Stimulated activated CD8-positive, alpha-beta memory T cell treated with anti-CD3 and anti-CD28 coated beads, Interleukin-12 subunit alpha, Interleukin-12 subunit beta, amount 100 ng/mL, for 4 hours (primary cell): ENCODE measurements at places on chromosomes 2 and 18.
A peak's percentile ranks its signal among the peaks of the same experiment; 100 is the strongest.

GRCh38 chr18:13878857-13879256, 36.5 kb downstream of the MC2R start:
- DNase-seq = no peak

DNA sequence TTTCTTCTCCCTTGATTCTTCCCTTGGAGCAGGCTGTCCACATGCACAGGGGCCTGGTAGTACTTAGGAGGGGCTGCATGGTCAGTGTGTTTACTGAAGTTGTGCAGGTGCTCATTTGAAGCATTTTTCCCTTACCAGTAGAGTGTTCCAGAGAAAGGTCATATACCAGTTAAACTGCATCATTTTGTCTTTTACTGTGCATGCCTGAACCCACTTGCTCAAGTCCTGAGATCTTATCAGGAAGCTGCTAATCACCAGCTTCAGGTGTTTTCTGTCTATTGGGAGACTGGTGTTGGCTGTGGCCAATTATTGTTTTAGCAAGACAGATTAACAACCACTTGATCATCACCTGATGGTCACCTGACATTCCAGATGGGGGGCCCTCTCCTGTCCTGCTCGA, 676.6 kb downstream of the DPP10 start:
- no peak for DNase-seq

GRCh38 chr2:74515981-74516633, 1.9 kb downstream of the TLX2 start:
- peak; percentile 57 for DNase-seq

DNA sequence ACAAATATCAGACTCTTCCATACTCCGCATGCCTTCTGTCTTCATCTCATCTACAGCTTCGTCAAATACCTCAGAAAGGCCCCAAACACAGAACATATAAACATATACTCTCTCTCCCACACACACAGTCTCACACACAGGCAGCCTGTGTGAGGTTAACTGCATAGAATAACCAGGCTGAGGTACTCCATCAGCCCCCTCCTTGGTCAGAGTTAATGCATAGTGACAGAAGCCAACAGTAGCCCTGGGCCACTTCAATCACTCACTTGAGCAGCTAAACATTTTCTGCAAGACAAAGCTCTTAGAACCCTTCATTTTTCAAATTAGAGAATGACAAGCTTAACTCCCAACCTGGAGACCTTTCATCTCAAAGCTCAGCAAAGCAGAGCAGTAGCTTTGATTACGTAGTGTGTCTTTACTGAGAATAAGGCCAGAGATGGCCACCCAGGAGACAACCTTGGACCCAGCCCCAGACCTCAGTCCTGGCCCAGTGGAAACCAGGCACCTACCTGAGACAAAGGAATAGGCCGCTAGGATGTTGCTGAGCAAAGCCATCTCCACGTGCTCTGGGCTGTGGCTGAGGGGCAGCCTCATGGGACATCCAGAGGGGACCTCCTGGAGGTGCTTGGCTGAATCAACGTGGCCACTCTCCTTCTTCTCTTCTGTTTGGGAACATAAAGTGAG, 43.0 kb downstream of the EVA1A start:
- no peak for DNase-seq

GRCh38 chr2:205428811-205429210, 253.5 kb upstream of the NRP2 start:
- DNase-seq = no peak

GRCh38 chr2:44360749-44361329, 455 bp downstream of the PREPL start:
- no peak for DNase-seq

DNA sequence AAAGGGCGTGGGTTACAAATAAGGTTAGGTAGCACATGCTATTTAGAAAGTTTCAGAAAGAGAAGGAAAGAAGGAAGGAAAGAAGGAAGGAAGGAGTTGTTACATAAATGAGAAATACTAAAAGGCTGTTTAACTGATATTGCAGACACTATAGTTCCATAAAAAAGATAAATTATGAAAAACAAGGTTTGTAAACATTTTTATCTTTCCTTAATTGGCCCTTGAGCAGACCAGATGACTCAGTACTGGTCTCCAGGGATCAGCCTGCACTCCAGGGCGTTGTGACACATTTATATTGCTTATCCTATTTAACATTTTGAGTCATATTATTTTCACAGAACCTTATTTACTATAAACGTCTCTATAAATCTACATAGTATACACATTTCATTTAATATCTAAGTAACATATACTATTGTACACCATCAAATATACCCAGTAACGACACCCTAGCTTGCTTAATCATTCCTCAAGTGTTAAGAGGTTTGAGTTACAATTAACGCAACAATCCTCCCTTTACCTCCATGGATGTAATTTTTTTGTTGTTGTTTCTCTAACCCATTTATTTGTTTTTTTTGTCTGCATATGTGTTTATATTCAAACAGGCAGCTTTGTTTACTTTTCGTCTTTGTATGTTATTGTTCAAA, 2.8 kb upstream of the RAB31 start:
- DNase-seq = no peak

- no peak for DNase-seq
Observed at GRCh38 chr18:76371301-76372203, 123.5 kb downstream of the ZNF516 start.

GRCh38 chr2:6506859-6507258, 358.8 kb downstream of the CMPK2 start:
- DNase-seq = no peak

DNA sequence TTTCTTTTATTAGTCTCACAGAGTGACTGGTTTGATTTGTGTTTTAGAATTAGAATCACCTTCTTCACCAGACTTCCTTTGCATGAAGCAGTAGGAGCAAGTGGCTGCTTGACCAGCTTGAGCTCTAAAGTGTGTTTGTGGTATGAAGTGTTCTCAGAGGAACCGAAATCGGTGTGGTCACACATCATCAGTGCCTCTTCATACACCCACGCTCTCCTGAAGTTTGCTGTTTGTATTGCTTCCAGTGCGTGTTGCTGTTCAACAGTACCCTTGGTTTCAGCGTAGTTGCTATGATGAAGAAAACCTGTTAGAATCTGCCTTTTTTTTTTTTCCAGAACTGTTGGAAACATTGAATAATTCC, 77.9 kb downstream of the LIMS1 start:
- DNase-seq = no peak

GRCh38 chr2:52077159-52077558, 1045.2 kb upstream of the NRXN1 start:
- DNase-seq = no peak

- no peak for DNase-seq
Observed at GRCh38 chr18:63449426-63449825, 27.1 kb upstream of the VPS4B start.

DNA sequence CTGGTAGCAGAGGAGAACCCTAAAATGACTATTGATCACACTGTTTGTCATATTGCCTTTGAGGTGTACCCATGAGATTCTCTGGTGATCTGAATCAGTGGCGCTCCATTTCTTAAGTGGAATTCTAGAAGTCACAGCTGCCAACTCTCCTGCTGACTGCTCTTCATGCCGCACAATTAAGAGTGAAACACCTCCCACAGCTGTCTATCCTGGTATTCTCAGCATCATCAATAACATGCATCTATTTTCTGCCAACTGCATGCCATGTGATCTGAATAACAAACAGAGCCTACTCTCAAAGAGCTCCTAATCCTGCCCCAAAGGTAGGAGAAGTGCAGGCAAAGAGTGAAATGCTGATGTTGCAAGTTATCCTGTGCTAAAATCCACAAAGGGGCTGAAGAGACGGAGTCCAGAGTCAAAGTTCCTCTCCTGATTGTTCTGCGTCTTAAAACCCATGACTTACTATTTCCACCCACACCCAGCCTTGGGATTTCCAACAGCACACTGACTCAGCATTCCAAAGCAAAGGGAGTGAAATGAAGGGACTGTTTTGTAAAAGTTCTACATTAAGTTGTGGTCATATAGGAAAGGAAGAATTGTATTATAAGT, 13.7 kb upstream of the DAPL1 start:
- no peak for DNase-seq

DNA sequence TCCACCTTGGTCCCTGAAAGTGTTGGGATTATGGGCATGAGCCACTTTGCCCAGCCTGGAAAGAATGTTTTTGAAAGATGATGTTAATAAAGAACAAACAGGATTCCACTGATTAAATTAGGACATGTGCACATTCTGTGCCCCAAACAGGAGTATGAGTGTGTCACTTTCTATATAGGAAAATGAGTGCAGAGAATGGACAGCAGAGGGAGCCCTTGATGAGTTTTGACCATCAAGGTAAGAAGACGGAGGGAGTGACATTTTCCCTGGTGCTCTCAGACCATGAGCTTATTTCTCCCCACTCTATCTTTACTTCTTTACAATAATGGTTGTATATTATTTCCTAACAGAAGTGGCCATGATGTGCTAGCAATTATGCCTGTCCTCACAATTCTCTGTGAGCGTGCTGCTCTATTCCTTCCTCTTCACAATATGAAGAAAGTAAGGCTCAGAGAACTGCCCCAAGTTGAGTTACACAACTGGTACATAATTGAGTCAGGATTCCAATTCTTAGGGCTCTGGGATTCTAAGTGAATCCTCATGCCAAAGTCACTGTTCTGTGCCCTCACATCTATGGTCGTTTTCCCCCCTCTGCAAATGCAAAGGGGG, 20.6 kb downstream of the RPL37A start:
- no peak for DNase-seq

DNA sequence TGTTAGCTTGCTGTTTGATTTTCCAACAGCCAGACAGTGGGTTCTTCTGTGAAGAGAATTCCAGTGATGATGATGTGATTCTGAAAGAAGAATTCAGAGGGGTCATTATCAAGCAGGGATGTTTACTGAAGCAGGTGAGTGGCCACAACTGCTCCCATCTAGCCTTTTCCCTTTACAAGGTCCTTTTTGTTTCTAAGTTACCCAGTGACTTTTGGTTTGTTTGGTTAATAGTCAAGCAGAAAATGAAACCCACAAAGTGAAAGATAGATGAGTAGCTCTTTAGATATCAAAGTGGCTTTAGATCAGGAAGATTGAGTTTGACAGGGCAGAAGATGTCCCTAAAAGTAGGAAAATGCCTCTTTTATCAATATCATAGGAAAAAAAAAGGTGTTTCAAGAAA, 23.3 kb downstream of the PLEK start:
- DNase-seq = no peak

DNA sequence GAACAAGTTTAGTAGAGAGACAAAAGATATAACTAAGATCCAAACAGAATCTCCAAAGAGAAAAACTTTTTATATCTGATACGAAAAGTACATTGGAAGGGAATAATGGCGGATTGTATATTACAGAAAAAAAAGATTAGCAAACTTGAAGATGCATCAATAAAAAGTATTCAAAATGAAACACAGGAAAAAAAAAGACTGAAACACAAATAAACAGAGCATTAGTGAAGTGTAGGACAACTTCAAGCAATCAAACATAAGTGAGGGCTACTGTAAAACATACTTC, 41.1 kb upstream of the MYCN start:
- no peak for DNase-seq

GRCh38 chr18:27428716-27429475, 243.8 kb upstream of the CHST9 start:
- no peak for DNase-seq

- no peak for DNase-seq
Observed at GRCh38 chr18:24055878-24056277, 41.3 kb downstream of the TTC39C start.

DNA sequence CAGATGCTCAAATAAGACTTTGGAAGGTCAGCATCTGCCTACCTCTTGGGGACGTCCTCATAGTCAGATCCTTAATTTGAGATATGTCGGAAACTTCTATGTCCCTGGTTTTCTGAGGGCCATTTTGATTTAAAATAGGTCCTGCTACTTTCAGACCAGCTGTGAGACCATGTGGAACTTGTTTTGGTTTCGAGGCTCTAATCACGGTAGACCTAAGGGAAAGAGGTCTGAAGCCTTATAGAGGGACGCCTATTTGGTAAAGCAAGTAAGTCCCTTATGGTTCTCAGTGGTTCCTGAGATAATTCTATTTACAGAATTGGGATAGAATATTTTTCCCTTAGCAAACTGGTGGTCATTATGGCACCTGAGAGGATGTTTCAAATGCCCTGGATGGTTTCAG, 75.1 kb downstream of the RFTN2 start:
- DNase-seq = no peak

GRCh38 chr2:30706534-30707303, 100.5 kb downstream of the CAPN13 start:
- peak; percentile 42 for DNase-seq
